GF-D8 (cell line): ENCODE measurements at places on chromosomes 5 and 9.

DNA sequence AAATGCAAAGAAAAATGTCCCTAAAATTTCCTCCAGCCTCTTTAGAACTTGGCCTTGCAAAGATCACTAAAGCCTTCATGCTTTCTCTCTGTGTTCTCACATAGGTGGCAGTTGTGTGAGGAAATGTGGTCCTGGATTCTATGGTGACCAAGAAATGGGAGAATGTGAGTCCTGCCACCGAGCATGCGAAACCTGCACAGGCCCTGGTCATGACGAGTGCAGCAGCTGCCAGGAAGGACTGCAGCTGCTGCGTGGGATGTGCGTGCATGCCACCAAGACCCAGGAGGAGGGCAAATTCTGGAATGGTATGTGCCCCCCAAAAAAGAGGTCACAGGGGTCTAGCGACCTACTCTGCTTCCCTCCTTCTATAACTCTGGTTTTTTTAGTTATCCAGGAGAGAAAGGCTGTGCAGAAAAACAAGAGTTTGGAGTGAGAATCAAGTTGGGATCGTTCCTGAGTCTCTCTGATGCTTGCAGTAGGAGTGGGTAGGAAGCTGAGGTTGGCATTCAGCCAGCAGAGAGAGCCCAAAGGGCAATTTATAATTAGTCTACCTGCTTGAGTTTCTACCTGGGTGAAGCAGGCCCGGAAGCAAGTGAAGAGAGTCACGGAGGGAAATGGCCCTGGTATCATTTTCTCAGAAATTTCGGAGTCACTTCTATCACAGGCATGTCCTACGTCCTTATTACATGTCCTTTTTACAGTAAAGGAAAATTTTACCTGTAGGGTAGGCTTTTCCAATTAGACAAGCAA is 97.5 kb downstream of the RFK start:
- DNase-seq, result no peak

- no peak for DNase-seq
These were observed 1688.4 kb upstream of the CDH9 start for GRCh38 chr5:28726815-28727214.

- DNase-seq, result no peak
These were observed 5.3 kb downstream of the ARSI start for GRCh38 chr5:150297236-150297890.

- no peak for DNase-seq
These were observed 322.5 kb downstream of the CDK5RAP2 start for GRCh38 chr9:120257483-120257882.
